ENCODE measurements at places on chromosomes 2 and 18.

DNA sequence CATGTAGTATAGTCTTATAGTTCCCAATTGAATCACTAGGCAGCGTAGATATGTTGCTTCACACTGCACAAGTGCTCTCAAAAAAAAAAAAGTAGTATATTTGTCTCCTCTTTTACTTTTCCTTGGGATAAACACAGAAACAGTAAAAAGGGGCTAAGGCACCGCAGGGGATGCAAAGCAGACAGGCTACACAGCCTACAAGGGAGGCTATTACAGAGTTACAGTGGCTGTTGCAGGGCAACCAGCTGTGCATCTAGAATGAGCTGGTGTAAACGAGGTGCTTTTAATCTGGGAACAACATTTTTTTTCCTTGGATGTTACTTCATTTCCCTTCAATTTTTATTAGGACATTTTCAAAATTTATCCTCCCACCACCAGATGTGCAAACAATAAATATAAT is 1934.7 kb upstream of the CELF4 start:
- DNase-seq, result no peak

DNA sequence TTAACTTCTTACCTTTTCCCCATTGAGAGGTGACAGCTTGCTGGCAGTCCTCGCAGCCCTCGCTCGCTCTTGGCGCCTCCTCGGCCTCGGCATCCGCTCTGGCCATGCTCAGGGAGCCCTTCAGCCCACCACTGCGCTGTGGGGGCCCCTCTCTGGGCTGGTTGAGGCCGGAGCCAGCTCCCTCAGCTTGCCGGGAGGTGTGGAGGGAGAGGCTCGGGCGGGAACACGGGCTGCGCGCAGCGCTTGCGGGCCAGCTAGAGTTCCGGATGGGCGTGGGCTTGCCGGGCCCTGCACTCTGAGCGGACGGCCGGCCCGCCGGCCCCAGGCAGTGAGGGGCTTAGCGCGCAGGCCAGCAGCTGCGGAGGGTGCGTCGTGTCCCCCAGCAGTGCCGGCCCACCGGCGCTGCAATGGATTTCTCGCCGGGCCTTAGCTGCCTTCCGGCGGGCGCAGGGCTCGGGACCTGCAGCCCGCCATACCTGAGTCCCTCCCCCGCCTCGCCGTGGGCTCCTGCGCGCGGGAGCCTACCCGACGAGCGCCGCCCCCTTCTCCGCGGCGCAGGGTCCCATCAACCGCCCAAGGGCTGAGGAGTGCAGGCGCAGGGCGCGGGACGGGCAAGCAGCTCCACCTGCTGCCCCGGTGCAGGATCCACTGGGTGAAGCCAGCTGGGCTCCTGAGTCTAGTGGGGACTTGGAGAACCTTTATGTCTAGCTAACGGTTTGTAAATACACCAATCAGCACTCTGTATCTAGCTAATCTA is 335.0 kb downstream of the CBLN2 start:
- DNase-seq, result no peak

GRCh38 chr2:101781326-101781725 is 83.8 kb downstream of the MAP4K4 start:
- no peak for DNase-seq

- DNase-seq, result no peak
These were observed 1.1 kb upstream of the CIDEA start for GRCh38 chr18:12253027-12253426.
